Activated naive CD8-positive, alpha-beta T cell treated with anti-CD3 and anti-CD28 coated beads, Interleukin-2, amount 10 ng/mL, durations not matched to agents 7 days and 5 days (primary cell): ENCODE measurements at places on chromosomes 2 and 18.

DNA sequence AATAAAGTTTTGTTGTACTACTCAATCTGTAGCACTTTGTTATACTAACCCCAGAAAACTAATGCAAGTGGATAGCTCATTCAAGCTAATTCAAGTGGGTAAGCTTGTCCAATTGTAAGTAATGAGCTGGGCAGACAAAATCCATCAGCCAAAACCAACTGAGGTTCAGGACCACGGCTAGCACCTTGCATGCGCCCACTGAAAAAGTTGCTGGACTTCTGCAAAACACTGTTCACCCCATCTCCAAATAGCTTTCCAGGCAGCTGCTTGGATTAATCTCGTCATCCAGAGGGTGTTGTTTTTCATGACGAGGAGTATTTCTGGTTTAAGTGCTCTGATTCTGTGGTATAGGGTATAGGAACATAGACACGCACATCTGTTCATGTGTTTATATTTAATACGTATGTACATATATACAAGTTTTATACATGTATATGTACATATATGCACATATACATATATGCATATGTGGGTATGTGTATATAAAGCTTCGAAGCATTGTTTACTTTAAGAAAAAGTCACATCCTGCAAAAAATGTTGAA, 307.5 kb downstream of the GALR1 start:
- DNase-seq = no peak

- no peak for DNase-seq
Observed at GRCh38 chr2:230798769-230799399, 65.9 kb upstream of the ITM2C start.

- no peak for DNase-seq
Observed at GRCh38 chr2:46983065-46983801, 67.6 kb upstream of the MCFD2 start.

DNA sequence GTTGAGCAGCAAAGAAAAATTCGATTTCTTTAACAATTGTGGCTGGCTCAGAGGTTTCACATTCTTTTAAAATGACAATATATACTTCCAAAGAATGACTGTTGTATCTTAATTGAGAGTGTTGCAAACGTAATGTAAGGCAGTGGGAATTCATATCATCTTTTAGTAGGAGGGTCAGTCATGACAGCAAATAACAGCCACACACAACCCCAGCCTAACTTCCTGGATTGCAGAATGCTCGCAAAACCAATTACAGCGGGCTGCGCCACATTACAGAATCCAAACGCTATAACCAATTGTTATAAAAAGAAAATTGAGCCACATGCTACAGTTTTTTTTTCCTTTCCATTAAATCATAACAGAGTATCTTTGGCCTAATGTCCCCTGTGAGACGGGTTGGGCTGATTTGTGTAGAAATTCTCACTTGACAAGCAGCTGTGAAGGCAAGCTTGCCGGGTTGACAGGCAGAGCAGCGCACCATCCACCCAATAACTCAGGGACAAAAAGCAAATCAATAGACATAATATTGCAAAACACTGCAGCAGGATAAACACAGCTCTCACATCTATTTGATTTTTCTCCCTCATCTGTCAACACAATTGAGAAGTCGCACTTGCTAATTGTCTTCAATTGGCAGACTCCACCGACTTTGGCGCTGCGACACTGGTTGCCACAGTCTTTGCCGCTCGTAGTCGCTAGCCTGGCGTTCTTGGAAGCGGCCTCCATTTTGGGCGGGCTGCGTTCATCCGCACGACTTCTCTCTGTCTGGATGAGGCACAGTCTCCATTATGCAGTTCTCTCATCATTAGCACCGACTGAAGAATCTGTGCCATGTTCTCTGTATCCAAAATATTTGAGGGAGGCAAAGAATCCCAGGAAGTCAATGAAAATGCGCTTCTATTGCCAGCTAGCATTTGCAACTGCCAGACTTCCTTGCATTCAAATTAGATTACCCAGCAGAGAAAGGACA, 95.0 kb upstream of the CCDC68 start:
- DNase-seq = no peak

GRCh38 chr2:218691234-218691633, 19.3 kb downstream of the STK36 start:
- DNase-seq = no peak
